ENCODE measurements at places on chromosomes 4 and X. TPM values are rescaled to one million over a fixed set of nuclear protein-coding genes. Genes with fewer than 3 reads are reported as not detected.
A peak's percentile ranks its signal among the peaks of the same experiment; 100 is the strongest.

Gene FAM9B
- not detected for polyA plus RNA-seq

Gene SPANXN3
- not detected for polyA plus RNA-seq

Gene CSN1S1
- not detected for polyA plus RNA-seq

Gene TLR2
- polyA plus RNA-seq = 190 TPM

DNA sequence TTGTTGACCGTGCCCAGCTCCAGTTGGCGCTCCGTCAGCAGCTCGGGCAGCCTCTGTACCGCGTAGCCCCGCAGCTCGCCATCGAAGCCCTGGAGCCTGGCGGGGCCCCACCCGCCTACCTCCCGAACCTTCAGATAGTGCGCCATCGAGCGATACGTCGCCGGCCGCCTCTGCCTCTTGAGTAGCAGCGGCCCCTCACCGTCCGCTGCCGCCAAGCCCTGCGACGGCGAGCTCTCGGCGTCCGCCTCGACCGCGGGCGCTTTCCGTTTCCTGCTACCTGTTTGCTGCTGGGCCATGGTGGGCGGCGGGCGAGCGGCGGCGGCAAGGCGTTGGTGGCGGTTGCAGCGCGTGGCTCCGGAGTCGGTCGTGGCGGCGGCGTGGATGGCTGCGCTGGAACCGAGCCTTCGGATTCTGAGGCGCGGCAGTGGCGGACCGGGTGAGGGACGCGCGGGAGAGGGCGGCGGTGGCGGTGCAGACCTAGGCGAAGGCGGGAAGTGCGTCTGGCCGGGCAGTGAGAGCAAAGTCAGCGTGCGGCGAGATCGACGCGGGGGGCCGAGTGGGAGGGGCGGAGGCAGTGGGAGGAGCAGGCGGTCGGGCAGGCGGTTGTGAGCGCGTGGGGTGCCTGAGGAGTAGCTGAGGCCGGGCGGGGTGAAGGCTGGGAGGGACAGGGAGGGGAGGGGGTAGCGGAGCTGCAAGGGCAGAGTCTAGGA, at the start of gene DCAF12L1:
DCAF12L1 (minus strand) TSS at position 502 of the 710 bp plus-strand sequence; CDS start at position 296, 206 bp downstream.
- H3K4me3 ChIP-seq = no peak within 1 kb of the TSS
- no peak within 1 kb of the TSS for H3K27ac ChIP-seq
- no peaks in the 10 kb centered on the region for H3K4me1 ChIP-seq
- H3K36me3 ChIP-seq = no peaks in the 10 kb centered on the region
- peak; percentile 14 for DNase-seq

DNA sequence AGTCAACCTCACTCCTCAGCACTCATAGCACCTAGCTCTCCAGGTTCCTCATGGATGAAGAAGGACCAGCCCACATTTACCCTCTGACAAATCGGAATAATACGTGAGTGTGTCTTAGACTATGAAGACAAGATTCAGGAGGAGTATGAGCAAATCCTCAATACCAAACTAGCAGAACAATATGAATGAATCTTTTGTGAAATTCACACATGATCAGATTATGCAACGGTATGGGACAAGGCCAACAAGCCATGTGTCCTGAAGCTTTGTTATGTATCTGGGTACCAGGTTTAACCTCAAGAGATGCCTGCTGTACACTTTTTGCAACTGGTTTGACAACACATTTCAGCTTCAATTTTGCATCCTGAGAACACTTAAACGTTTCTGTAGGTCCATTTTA, 300.1 kb downstream of the OPHN1 start:
- no peak overlapping the region for H3K4me3 ChIP-seq
- no peak overlapping the region for H3K27ac ChIP-seq
- no peaks in the 10 kb centered on the region for H3K27me3 ChIP-seq
- peak; percentile 17 for DNase-seq
- no peaks in the 10 kb centered on the region for H3K36me3 ChIP-seq

DNA sequence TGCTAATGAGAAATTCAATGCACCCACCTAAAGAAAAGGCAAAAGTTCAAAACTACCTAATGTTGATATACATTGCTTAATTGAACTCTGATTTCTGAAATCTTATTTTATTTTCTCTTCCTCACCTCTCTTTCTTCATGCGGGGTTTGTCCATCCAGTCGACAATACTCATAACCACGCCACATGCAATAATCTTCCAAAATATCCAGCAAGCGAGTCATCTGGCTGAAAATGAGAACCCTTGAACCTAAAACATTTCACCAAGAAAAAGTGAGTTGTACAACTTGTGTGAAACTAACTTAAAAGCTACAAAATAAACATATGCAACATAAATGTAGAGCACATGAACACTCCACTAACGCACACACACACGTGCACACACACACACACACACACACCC, 26.7 kb downstream of the SMARCA1 start:
- H3K27me3 ChIP-seq = peaks cover 2% of the 10 kb centered on the region
- H3K4me3 ChIP-seq = no peak overlapping the region
- no peaks in the 10 kb centered on the region for H3K4me1 ChIP-seq
- no peak for DNase-seq
- no peak overlapping the region for H3K27ac ChIP-seq

- no peaks in the 10 kb centered on the region for H3K27me3 ChIP-seq
- H3K36me3 ChIP-seq = peaks cover 17% of the 10 kb centered on the region
- H3K4me1 ChIP-seq = no peaks in the 10 kb centered on the region
- H3K27ac ChIP-seq = peak overlapping the region; percentile 16
- no peak overlapping the region for H3K4me3 ChIP-seq
Observed at GRCh38 chr4:39469429-39470077, 10.7 kb downstream of the LIAS start.

GRCh38 chr4:15536552-15537499, 67.1 kb downstream of the CC2D2A start:
- no peaks in the 10 kb centered on the region for H3K4me1 ChIP-seq
- no peak overlapping the region for H3K27ac ChIP-seq
- peaks cover 6% of the 10 kb centered on the region for H3K36me3 ChIP-seq
- H3K27me3 ChIP-seq = no peaks in the 10 kb centered on the region

DNA sequence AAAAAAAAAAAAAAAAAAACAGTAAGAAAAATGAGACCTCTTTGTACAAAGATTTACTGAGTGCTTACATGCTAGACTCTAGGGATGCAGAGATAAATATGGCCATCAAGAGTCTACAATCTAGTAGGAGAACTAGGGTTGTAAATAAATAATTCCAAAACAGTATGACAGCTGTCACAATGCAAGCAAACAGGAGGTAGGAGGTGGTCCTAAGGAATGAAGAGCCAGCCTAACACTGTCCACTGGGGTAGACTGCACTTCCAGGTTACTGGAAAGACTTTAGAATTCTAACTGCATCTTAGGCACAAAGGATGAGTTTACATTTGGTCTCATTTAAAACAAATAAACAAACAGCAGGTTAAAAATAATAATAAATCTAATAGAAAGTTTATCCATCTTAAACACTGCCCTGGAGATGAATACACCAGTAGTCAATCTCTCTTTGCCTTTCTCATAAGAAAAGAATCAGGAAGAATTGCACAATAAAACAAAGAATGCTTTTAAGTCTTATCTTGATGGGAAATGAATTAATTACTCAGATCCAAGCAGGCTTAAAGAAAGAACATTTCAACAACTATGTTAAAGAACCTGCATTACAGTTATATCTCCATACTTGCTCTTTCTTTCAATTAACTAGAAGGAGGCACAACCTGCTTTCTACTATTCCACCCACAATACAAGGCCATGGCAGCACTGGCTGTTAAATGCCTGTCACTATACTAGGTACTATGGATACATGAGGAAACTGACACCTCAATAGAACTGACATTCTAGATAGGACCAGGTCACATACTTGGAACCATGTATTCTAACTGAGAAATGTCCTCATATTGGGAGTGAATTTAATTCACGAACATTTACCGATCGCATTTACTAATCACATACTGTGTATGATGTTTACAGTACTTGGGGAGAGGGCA, 12.7 kb downstream of the ADGRA3 start:
- H3K36me3 ChIP-seq = no peaks in the 10 kb centered on the region
- DNase-seq = no peak
- peaks cover 17% of the 10 kb centered on the region for H3K4me1 ChIP-seq

- H3K27ac ChIP-seq = no peak overlapping the region
- H3K27me3 ChIP-seq = no peaks in the 10 kb centered on the region
- H3K4me1 ChIP-seq = no peaks in the 10 kb centered on the region
- peaks cover 4% of the 10 kb centered on the region for H3K36me3 ChIP-seq
- no peak for DNase-seq
Observed at GRCh38 chr4:39823191-39823590, 125.3 kb downstream of the UBE2K start.

GRCh38 chrX:29690061-29690460, 525.3 kb upstream of the MAGEB2 start:
- no peak overlapping the region for H3K27ac ChIP-seq
- H3K27me3 ChIP-seq = no peaks in the 10 kb centered on the region
- H3K36me3 ChIP-seq = no peaks in the 10 kb centered on the region
- no peaks in the 10 kb centered on the region for H3K4me1 ChIP-seq

GRCh38 chrX:39862963-39863362, 234.8 kb downstream of the BCOR start:
- H3K27me3 ChIP-seq = no peaks in the 10 kb centered on the region
- H3K4me1 ChIP-seq = peaks cover 11% of the 10 kb centered on the region
- no peak overlapping the region for H3K27ac ChIP-seq
- DNase-seq = no peak
- no peaks in the 10 kb centered on the region for H3K36me3 ChIP-seq

GRCh38 chrX:136630881-136631280, 17.1 kb upstream of the CD40LG start:
- H3K27ac ChIP-seq = no peak overlapping the region
- DNase-seq = no peak
- H3K36me3 ChIP-seq = no peaks in the 10 kb centered on the region
- H3K4me1 ChIP-seq = no peaks in the 10 kb centered on the region
- H3K4me3 ChIP-seq = no peak overlapping the region
- peaks cover 23% of the 10 kb centered on the region for H3K27me3 ChIP-seq

DNA sequence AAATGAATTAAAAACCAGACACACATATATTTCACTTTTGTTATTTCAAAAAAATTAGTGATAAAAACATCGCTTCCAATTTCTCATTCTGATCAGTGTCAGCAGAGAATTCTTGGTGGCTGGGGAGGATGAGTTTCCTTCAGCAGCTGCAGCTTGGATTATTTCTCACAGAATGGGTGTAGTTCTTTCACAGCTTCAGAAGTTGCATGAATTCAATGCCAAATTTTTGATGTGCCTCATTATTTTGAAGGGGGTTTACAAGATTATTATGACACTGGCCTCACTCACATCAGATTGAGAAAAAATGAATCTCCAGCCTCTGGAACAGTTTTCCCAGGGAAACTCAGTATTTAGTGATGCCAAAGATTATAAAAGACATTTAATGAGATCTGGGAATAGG, 184.9 kb upstream of the WDFY3 start:
- H3K27ac ChIP-seq = no peak overlapping the region
- no peaks in the 10 kb centered on the region for H3K27me3 ChIP-seq
- no peak for DNase-seq
- no peaks in the 10 kb centered on the region for H3K4me1 ChIP-seq
- no peak overlapping the region for H3K4me3 ChIP-seq

DNA sequence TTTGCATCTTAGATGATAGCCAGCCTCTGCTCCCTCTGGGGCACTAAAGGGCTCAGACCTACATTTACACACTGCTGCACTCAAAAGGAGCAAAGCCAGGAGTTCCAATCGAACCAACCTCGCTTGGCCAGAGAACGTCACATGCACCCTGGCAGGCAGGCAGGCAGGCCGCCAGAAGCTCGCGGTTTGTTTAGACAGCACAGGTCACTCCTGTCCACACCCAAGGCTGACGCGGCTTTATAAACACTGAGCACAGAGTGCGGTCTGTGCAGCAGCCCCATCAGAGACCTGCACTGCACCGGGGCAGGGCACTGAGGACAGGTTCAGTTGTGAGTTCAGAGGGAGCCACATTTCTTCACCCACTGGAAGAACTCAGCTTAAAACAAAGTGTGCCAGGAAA, 143.9 kb downstream of the BCOR start:
- no peak overlapping the region for H3K4me3 ChIP-seq
- no peaks in the 10 kb centered on the region for H3K36me3 ChIP-seq
- no peaks in the 10 kb centered on the region for H3K27me3 ChIP-seq
- no peaks in the 10 kb centered on the region for H3K4me1 ChIP-seq
- peak; percentile 49 for DNase-seq

- H3K27me3 ChIP-seq = no peaks in the 10 kb centered on the region
- peak overlapping the region; percentile 76 for H3K4me3 ChIP-seq
- H3K36me3 ChIP-seq = peaks cover 11% of the 10 kb centered on the region
- H3K27ac ChIP-seq = peak overlapping the region; percentile 89
- peaks cover 6% of the 10 kb centered on the region for H3K4me1 ChIP-seq
Observed at GRCh38 chr4:98928131-98928504, 815 bp downstream of the EIF4E start.

DNA sequence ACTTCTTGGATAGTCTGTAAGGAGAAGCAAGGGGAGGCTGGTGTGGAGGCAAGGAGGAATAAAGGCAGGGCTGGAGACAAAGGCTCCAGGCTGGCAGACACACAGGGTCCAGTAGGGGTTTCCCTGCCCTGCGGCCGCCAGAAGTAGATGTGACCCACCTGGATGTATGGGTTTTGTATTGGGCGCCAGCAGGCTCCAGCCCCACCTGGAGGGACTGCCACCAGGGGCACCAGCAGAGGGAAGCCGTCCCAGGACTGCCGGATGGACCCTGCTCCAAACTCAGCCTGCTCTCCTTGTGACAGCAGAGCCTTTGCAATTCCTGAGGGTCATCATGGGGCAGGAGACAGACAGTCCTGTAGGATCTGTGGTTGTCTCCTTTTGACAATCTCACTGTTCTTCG, 52.7 kb downstream of the MGST2 start:
- H3K27me3 ChIP-seq = no peaks in the 10 kb centered on the region
- no peaks in the 10 kb centered on the region for H3K4me1 ChIP-seq
- no peak overlapping the region for H3K27ac ChIP-seq
- peaks cover 18% of the 10 kb centered on the region for H3K36me3 ChIP-seq
- no peak for DNase-seq
- no peak overlapping the region for H3K4me3 ChIP-seq

DNA sequence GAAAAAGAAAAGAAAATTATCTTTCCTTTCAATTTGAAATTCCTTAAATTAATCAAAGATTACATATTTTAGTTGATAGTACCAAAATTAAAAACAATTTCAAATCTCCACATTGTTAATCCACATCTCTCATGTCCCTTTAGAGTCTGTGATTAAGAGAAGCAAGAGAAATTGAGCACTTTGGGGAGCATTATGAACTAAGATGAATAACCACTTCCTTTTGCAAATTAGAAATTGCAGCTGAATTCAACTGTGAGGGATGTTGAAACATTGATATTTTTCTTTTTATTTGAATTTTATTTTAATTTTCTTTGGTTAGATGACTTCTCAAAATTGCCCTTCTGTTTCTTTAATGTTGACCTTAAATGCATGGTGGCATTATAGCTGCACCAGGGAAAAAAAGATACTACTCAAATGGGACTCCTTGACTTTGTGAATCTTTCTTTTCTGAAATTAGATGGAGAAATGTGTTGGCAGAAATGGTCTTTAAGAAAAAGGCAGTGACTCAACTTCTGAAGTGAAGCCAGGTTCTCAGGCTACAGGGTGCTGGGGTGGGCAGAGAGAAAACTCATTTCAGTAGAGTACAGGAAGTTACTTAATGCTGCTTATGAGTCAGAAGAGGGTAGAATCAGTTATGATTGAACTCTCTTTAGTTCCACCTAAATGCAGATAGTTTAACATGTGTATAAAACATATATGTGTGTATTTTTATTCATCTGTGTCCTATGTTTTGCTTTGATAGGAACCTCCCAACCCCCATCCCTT, 92.0 kb upstream of the TNIP3 start:
- peaks cover 7% of the 10 kb centered on the region for H3K4me1 ChIP-seq
- H3K27me3 ChIP-seq = no peaks in the 10 kb centered on the region
- DNase-seq = no peak
- no peak overlapping the region for H3K27ac ChIP-seq

Measured in lung (tissue), 17 donors.